NCI-H1694 (cell line): ENCODE measurements at places on chromosomes 12 and 14.

- DNase-seq: no peak
These were observed 134.0 kb upstream of the GSC start for GRCh38 chr14:94903883-94904282.

GRCh38 chr14:77033622-77034589 lies 5.4 kb upstream of the IRF2BPL start:
- peak; percentile 47 for DNase-seq

DNA sequence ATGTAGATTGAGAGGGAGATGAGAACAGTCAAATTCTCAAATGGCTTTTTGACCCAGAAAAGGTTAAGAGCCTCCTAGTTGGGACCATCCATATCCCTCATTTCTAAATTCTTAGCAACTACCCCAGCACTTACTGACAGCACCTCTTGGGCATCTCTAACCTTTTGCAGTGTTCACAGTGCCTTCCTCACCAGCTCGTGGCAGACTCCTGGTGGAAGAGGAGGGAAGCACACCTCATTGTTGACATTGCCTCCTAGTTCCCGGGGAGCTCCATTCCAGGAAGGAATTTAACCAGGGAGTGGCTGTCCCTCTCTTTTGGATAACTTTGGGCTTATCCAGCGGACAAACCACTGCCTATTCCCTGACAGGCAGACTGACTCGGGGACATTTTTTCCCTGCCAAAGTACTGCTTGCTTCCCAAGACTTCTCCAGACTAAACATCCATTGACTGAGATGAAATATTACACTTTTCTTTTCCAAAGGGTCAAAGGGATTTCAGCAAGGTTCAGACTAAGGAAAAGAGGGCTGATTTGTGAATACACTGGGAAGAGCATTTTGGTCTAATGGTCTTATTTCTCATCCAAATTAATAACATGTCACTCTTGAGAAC lies 9.0 kb upstream of the OR6J1 start:
- DNase-seq: peak; percentile 68

DNA sequence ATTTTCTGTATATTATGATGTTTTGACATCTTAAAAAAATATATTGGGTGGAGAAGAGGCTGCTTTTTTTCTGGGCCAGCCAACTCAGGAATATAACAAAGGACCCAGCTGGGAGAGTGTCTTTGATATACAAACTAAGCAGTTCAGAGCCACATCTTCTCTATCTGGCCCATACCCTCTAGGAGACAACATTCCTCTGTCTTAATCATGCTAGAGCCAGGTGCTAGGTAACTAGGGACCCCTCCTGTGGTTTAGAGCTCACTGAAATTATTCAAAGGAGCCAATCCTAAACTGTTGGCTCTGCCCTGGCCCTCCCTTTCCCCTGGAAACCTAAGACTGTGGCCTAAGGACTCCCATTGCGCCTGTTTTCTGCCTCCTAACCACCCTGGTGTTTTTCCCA lies 193.1 kb upstream of the DIO2 start:
- DNase-seq: no peak

GRCh38 chr12:24404086-24404815 lies 454.8 kb upstream of the SOX5 start:
- DNase-seq: no peak

GRCh38 chr14:94867209-94867608 lies 97.3 kb upstream of the GSC start:
- DNase-seq: no peak

DNA sequence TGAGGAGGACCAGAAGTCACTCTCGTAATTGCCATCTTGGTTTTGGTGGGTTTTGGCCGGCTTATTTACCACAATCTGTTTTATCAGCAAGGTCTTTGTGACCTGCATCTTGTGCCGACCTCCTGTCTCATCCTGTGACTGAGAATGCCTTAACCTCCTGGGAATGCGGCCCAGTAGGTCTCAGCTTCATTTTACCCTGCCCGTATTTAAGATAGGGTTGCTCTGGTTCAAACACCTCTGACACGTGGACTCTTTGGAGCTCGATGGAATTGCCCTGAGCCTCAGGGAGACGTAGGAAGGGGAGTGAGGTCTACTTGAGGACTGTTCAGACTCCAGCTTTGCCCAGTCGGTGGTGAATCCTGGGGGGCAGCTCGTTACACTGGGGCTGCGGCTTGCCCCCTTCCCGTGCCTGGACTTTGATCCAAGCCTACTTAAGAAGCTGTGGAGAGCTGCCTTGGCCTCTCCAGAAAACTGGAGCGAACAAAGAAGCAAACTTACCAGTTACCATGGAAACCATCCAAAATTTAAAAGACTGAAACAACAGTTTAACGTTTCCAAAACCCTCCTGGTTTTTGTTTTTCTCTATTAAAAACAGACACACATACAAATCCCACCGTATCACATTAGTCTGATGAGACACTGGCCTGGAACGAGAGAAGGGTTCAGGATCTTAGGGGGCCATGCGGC lies 28.0 kb downstream of the CALM1 start:
- DNase-seq: no peak

GRCh38 chr12:11823043-11823442 lies 173.6 kb downstream of the ETV6 start:
- DNase-seq: no peak

DNA sequence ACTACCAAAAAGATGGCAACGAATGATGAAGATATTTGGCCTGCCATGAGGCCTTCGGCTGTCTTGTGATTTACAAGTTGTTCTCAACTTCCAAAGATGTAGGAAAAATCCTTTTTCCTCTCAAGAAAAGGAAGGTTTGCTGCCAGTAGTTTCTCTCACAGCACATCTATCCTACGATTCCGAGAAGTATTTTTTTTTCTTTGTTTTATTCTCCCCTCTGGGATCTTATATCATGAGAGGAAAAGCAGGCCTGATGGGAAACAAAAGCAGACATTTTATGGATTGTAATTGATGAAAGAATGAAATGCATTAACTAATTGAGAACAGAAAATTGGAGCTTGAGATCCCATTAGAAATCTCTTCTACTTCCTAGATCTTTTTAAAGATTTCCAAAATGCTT lies 1197.9 kb upstream of the SEL1L start:
- no peak for DNase-seq

GRCh38 chr12:64825143-64826021 lies 935 bp downstream of the TBC1D30 start:
- DNase-seq: peak; percentile 34

GRCh38 chr12:31929027-31929526 lies 30.1 kb upstream of the RESF1 start:
- no peak for DNase-seq

- no peak for DNase-seq
These were observed 34.2 kb downstream of the MDM1 start for GRCh38 chr12:68297929-68298328.

GRCh38 chr12:109460538-109460937 lies 16.6 kb downstream of the KCTD10 start:
- DNase-seq: no peak

GRCh38 chr12:19234171-19234704 lies 104.7 kb downstream of the PLEKHA5 start:
- no peak for DNase-seq

DNA sequence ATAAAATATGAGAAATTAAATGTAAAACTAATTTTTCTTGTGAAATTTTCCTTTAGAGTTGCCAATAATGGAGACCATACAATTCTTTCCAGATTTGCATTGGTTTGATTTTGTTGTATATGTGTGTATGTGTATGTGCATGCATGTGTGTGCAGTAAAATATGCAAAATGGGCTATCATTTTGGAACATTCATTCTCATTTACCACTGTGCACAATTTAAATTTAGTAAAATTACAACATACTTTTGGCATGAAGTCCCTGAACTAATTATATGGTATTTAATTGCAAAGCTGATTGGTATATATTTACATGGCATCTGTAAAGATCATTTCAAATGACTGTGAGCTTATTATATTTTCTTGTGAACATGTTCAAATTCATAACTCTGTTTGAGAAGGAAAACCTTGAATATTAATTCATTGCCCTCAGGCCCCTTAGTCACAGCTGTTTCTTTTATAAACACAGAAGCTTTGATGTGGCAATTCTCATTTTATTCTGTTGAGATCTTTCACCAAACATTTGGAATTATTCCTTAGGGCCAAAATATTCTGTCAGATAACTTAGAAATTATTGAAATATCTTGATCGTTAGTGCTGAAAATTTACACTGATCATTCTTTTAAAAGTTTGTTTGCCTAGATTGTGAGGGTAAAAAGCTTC lies 17.6 kb downstream of the KERA start:
- no peak for DNase-seq

GRCh38 chr12:78958941-78959340 lies 94.4 kb downstream of the SYT1 start:
- DNase-seq: no peak

GRCh38 chr14:22174412-22175277 lies 414.4 kb downstream of the DAD1 start:
- DNase-seq: no peak
